Lung (tissue), 17 donors: ENCODE measurements at places on chromosomes 6 and 20. TPM values are rescaled to one million over a fixed set of nuclear protein-coding genes. Genes with fewer than 3 reads are reported as not detected.

Gene MYLK4
- polyA plus RNA-seq: 0.27 TPM

Gene SLC22A23
- 14.5 TPM for polyA plus RNA-seq

Gene TPD52L2
- polyA plus RNA-seq: 66.2 TPM

Gene LAMA2
- 18.6 TPM for polyA plus RNA-seq

Gene ASIP
- polyA plus RNA-seq: 0.87 TPM

Gene SPATA25
- polyA plus RNA-seq: 0.77 TPM

Gene RSPO3
- 0.88 TPM for polyA plus RNA-seq

Gene CRYBG1
- polyA plus RNA-seq: 5.7 TPM

Gene TBXT
- polyA plus RNA-seq: not detected

Gene KIF13A
- 14.2 TPM for polyA plus RNA-seq

Gene PROKR2
- not detected for polyA plus RNA-seq

Gene TSPO2
- not detected for polyA plus RNA-seq

Gene RGL2
- 75.4 TPM for polyA plus RNA-seq

Gene OR12D1
- polyA plus RNA-seq: not detected

Gene SNX21
- polyA plus RNA-seq: 16.2 TPM

Gene FOXC1
- 1.4 TPM for polyA plus RNA-seq

Gene RPN2
- 276 TPM for polyA plus RNA-seq

Gene PRND
- polyA plus RNA-seq: 0.22 TPM

Gene SMOC2
- polyA plus RNA-seq: 6.4 TPM

Gene BANF2
- not detected for polyA plus RNA-seq

Gene MICAL1
- polyA plus RNA-seq: 60.1 TPM

Gene ADAM33
- polyA plus RNA-seq: 3.2 TPM

Gene PARD6B
- 2.0 TPM for polyA plus RNA-seq

Gene COL12A1
- polyA plus RNA-seq: 14.2 TPM

Gene QKI
- polyA plus RNA-seq: 20.6 TPM
